Thyroid gland (tissue), 4 donors: ENCODE measurements at places on chromosomes 2 and 18.

GRCh38 chr2:232667989-232668583 is 29.0 kb upstream of the GIGYF2 start:
- no peak overlapping the region for H3K27ac ChIP-seq
- no peak for DNase-seq
- no peak overlapping the region for H3K4me3 ChIP-seq
- H3K27me3 ChIP-seq = no peaks in the 10 kb centered on the region
- H3K4me1 ChIP-seq = no peaks in the 10 kb centered on the region

DNA sequence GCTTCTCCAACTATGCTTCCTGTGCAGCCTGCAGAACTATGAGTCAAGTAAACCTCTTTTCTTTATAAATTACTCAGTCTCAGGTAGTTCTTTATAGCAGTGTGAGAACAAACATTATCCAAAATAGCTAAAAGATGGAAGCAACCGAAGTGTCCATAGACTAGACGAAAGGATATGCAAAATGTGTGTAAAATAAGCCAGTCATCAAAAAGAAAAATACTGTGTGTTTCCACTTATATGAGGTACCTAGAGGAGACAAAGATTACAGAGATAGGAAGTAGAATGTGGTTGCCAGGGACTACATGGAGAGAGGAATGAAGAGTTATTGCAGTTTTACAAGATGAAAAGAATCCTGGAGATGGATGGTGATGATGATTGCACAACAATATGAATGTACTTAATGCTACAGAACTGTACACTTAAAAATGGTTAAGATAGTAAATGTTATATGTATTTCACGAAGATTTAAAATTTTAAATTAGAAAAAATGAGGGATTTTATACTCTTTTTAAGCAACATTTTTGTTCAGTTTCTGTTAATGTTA is 99.3 kb upstream of the FN1 start:
- H3K27ac ChIP-seq = no peak overlapping the region
- H3K27me3 ChIP-seq = no peaks in the 10 kb centered on the region
- no peaks in the 10 kb centered on the region for H3K4me1 ChIP-seq

GRCh38 chr2:20565623-20566236 is 85.2 kb downstream of the HS1BP3 start:
- no peak overlapping the region for H3K4me3 ChIP-seq
- no peak overlapping the region for H3K27ac ChIP-seq

DNA sequence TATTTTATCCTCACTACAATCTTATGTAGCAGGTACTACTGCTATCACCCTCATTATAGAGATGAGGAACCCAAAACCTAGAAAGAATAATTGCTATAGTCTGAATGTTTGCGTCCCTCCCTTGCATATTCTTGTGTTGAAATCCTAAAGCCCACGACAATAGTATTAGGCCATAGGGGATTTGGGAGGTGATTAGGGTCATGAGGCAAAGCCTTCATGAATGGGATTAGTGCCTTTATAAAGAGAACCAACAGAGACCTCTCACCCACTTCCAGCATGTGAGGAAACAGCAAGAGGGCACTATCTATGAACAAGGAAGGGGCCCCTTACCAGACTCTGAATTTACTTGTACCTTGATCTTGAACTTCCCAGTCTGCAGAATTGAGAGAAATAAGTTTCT is 500.3 kb upstream of the FAM98A start:
- no peaks in the 10 kb centered on the region for H3K27me3 ChIP-seq
- H3K27ac ChIP-seq = no peak overlapping the region
- no peak overlapping the region for H3K4me3 ChIP-seq
- no peaks in the 10 kb centered on the region for H3K4me1 ChIP-seq
- DNase-seq = no peak
- no peaks in the 10 kb centered on the region for H3K36me3 ChIP-seq
